Uterus (tissue), 4 donors: ENCODE measurements at places on chromosomes 3 and 15. TPM values are rescaled to one million over a fixed set of nuclear protein-coding genes. Genes with fewer than 3 reads are reported as not detected.
A peak's percentile ranks its signal among the peaks of the same experiment; 100 is the strongest.

- no peaks in the 10 kb centered on the region for H3K27me3 ChIP-seq
- DNase-seq, result no peak
- H3K4me1 ChIP-seq, result no peaks in the 10 kb centered on the region
- no peak overlapping the region for H3K4me3 ChIP-seq
Observed at GRCh38 chr15:84773716-84774115, 25.3 kb downstream of the ZNF592 start.

- no peak overlapping the region for H3K4me3 ChIP-seq
- H3K27ac ChIP-seq, result no peak overlapping the region
- H3K36me3 ChIP-seq, result no peaks in the 10 kb centered on the region
- no peak for DNase-seq
- H3K27me3 ChIP-seq, result no peaks in the 10 kb centered on the region
Observed at GRCh38 chr3:38519651-38520050, 23.5 kb downstream of the EXOG start.

DNA sequence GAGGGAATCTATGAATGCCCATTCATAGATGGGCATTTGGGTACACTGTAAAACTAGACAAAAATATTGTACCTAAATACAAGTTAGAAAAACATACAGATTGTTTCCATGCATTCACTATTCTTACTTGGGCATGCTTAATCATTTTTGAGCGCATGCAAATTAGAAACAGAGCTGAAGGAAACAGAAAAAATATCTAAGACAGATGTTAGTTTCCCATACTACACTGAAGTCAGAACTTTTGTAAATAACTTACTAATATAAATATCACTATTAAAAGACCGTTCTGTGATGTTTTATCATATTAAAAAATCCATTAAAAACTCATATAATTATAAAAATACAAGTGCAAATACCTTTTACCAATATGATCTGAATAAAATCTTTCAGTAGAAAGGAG, 58.7 kb downstream of the GOLIM4 start:
- no peaks in the 10 kb centered on the region for H3K27me3 ChIP-seq
- H3K4me1 ChIP-seq, result no peaks in the 10 kb centered on the region
- DNase-seq, result no peak
- no peak overlapping the region for H3K4me3 ChIP-seq
- H3K27ac ChIP-seq, result no peak overlapping the region

DNA sequence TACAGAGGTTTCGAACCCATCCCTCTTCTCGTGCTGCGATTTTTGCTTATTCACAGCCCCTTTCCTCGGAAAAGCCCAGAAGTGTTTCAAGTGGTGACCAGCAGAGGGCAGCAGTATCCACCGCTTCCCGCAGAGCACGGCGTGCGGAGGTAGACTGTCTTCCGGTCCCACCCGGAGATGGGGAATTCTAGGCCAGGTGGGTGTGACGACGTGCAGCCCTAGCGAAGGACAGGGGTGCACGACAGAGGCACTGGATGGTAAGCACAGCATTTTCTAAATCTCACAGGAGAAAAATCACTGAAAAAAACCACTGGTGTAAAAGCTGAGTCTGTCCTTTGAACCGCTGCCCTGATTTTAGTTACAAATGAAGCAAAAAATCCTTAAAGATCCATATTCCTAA, 7.4 kb upstream of the PSMD6 start:
- no peaks in the 10 kb centered on the region for H3K4me1 ChIP-seq
- no peaks in the 10 kb centered on the region for H3K36me3 ChIP-seq
- peak overlapping the region; percentile 23 for H3K4me3 ChIP-seq
- DNase-seq, result peak; percentile 79
- peak overlapping the region; percentile 65 for H3K27ac ChIP-seq

OSTN gene
- not detected for total RNA-seq

GOLGA8G gene
- not detected for total RNA-seq

MED12L gene
- 5.4 TPM for total RNA-seq

SERP1 gene
- total RNA-seq, result 151 TPM
